Peyer's patch (tissue), 4 donors: ENCODE measurements at places on chromosomes 6 and 20. TPM values are rescaled to one million over a fixed set of nuclear protein-coding genes. Genes with fewer than 3 reads are reported as not detected.

- no peak for DNase-seq
Observed at GRCh38 chr6:106959985-106960384, 14.5 kb downstream of the CD24 start.

DNA sequence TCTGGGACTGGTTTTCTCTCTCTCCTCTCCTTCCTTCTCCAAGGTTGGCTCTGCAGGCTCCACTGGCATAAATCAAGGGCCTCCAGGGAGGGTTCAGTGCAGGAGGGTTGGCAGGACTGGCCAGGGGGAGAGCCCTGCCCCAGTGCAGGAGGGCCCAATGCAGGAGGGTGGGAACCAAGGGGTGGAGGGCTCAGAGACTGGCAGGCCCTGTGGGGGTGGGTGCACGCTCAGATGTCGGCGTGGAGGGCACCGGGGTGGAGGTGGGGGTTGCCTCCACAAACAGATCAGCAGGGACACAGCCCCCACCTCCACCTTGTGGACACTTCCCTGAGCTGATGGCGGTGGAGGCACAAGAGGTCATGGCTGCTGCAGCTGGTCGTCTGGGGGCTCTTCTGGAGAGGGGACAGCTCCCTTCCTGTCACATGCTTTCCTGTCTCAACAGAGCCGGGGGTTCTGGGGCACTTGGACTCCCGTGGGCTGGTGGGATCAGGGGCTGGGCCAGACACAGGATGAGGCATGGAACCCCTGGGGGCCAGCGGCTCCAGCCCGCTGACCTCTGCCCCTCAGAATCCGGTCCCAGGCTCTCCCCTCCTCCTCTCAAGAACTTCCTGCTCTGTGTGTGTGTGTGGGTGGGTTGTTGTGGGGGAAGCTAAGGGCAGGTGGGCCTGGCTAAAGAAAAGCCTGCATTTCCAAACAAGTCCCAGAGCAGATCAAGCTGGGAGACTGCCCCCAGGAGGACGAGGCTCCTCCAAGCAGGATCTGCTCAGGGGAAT, 2.7 kb upstream of the ABHD16B start:
- DNase-seq, result no peak

DNA sequence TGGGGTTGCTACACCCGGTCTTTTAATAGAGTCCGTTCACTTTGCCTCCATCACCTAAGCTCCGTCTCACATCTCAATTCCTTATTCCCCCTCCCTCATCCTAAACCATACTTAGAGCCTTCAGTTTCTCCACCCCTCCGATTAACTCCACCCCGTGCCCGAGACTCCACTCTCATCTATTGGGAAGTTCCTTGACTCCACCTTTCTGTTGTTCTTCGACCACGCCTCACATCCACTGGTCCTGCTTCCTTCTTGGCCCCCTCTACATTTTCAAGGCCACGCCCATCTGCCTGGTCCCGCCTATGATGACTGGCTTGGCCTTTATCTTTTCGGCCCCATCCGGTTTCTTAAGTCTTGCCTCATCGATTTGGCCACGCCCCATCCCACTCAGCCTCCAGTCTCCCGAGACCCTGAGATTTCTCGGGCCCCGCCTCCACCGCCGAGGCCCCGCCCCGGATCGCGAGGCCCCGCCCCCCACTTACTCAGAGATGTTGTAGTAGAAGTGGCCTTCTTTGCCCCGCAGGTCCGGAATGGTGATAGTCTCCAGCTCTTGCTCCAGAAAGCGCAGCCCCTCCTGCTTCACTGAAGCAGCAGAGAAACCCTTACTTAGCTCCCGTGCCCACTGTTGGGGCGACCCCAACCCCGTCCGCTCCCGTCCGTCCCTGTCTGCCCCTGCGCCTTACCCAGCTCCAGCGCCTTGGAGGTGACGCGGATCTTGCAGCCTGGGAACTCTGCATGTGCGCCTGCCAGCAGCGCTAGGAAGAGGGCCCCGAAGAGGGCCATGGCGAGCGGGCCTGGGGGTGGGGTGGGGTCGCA, 1.1 kb downstream of the PLTP start:
- DNase-seq, result peak; percentile 91

- DNase-seq, result no peak
Observed at GRCh38 chr20:50536333-50536732, 26.1 kb downstream of the PTPN1 start.

Gene EPHA7
- 1.5 TPM for total RNA-seq

Gene BPI
- not detected for total RNA-seq

Gene ARMH2
- not detected for total RNA-seq

DNA sequence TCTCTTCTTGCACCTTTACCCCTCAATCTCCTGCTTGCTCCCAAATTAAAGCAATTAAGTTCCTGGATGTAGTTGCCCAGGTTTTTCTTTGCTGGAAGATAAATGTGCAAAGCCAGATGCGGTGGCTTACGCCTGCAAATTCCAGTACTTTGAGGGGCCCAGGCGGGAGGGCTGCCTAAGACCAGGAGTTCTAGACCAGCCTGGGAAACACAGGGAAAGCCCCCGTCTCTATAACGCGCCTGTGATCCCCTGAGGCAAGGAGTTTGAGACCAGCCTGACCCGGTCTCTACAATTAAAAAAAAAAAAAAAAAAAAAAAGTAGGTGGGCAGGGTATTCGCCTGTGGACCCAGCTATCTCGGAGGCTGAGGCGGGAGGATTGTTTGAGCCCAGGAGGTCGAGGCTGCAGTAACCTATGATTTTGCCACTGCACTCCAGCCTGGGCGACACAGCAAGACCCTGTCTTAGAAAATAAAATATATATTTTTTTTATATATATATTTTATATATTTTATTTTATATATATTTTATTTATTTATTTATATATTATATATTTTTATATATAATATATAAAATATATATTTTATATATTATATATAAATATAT, 461 bp upstream of the DCDC2 start:
- DNase-seq, result no peak

DNA sequence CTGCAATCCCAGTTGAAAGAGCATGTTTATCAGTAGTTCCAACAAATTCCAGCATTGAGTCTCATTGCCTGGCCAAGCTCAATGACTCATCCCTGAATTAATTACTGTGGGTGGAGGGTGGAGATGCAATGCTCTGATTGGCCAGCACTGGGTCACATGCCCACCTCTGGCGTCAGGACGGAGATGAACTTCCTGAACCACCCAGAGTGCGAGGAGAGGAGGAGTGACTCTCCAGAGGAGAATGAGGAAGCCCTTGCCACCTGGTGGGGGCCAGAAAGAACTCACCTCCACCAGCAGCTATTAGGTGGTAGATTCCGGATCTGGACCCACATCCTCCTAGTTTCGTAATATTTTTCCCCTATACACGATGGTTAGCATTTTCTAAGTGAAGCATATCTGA, 283.9 kb downstream of the TBC1D7 start:
- no peak for DNase-seq

DNA sequence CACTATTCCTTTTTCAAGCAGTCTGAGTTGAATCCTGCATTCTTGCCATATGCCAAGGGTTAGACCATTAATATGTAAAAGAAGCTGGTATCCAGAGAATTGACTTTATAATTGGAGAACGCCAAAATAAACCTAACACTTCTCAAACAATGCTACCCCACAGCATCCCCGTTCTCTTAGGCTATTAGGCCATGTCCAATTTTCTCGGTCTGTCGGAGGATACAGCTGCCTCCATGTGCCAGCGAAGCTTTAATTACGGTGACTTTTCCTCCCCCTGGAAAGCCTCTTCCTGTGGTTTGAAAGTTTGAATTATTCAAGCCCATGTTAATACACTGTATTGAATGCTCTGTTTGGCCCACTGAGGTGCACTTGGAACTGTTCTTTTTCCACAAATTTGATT, 60.5 kb downstream of the HS3ST5 start:
- DNase-seq, result no peak

DNA sequence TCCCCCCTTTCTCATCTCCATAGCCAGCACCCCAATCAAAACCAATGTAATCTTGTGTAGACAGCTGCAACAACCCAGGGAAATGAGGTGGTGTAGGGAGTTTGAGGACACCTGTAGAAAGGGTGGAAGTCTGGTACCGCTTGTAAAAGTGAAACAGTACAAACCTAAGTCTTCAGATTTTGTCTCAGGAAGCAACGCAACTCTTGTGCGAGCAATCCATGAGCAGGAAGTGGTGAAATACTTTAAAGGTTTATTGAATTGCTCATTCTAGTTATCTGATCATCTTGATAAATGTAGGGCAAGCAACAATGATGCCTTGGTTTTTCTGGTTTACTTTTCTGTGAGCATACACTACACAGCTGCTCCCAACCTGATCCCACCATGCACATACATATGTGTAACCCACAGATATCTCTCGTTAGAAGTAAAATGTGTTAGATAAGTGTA, 71.1 kb upstream of the THEMIS start:
- DNase-seq, result no peak

Gene APOM
- 10.9 TPM for total RNA-seq

- DNase-seq, result no peak
Observed at GRCh38 chr6:144285548-144285797, 338 bp downstream of the UTRN start.

- no peak for DNase-seq
Observed at GRCh38 chr20:57513199-57513598, 11.7 kb downstream of the CTCFL start.

- no peak for DNase-seq
Observed at GRCh38 chr6:115551527-115551926, 509.2 kb downstream of the FRK start.

- no peak for DNase-seq
Observed at GRCh38 chr6:167296902-167297301, 5.8 kb downstream of the UNC93A start.

DNA sequence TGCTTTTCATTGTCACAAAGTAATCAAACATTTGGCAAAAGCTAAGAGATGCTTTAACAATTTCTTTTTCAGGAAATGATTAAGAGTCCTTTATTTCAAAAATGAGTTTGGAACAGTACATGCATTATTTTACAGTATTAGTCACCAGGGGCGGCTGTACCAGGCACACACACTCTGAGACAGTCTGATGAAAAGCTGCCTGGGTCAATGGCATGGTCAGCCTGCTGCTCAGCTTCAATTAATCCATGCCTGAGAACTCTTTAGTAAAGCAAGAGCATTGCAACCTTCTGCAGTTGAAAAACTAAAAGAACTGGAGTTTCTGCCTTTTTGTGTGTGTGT, 105.5 kb downstream of the TULP4 start:
- no peak for DNase-seq

Gene RTF2
- 51.9 TPM for total RNA-seq

- DNase-seq, result peak; percentile 75
Observed at GRCh38 chr6:2940010-2940850, 31.1 kb downstream of the SERPINB6 start.

Gene OR2H1
- total RNA-seq, result not detected

DNA sequence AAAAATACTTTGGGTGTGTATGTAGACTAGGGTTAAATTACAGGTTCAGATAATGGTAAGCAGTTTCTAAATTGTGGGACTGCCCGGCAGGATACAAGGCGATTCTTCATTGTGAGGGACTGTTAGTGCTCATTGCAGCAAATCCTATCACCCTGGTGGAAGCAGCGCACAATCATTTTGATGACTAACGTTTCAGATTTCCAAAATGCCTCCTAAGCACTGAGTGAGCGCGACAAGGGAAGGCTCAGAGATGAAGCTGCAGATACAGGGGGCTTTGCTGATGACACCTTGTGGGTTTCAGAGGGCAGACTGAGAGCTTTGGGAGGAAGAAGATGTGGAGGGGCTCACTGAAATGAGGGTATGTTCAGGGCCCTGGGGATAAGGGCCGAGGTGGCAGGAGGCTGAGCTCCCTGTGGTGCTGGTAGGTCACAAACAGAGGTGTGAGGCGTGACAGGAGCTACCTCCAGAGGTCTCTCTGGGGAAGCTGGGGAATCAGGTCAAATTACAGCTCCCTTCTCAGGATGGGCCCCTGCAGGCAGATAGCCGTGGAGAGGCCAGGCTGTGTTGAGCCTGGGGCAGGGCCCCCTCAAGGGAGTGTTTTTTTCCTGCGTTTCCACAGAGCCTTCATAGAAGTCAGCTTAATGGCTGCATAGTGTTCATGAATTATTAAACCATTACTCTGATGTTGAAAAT, 84.5 kb upstream of the FYN start:
- DNase-seq, result no peak

- no peak for DNase-seq
Observed at GRCh38 chr6:49551866-49552129, 1.3 kb downstream of the C6orf141 start.

Gene GFOD1
- total RNA-seq, result 24.2 TPM

DNA sequence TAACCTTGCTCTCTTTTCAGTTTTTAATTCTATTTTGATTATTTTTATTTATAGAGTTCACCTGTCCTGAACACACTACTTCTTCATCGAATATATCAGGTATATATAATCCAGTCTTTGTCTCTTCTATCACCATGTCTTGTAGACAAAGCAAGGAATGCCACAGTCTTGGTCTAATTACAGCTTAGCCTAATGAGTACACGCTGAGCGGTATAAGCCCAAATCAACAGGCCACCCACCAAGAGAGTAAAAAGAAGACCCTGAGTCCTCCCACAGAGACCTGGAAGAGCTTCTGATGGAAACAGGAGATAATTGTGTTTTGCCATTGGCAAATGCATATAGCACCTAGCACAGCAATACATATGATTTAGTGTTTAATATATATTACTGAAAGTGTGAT, 68.7 kb upstream of the TCF21 start:
- DNase-seq, result no peak

DNA sequence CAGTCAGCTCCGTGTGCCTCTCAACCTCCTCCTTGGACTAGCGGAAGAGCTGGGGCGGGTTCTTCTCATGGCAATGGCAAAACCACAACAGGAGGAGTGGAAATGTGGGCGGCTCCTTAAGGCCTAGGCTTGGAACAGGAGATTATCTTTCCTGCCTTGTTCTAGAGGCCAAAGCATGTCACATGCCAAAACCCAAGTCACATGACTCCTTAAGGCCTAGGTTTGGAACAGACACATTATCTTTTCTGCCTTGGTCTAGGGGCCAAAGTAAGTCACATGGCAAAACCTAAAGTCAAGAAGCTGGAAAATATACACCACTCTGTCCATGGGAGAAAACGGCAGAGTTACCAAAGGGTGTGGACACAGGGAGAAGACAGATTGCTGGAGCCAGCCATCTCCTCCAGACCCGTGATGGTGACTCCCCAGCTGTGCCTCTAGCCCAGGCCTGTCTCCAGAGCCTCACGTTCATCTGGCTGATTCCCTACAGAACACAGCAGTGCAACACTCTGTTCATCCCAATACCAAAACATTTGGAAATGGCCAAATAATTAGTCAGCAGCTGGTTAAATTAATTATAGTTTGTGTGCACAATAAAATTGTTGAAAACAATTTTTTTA, 34.2 kb downstream of the ANKRD60 start:
- no peak for DNase-seq

DNA sequence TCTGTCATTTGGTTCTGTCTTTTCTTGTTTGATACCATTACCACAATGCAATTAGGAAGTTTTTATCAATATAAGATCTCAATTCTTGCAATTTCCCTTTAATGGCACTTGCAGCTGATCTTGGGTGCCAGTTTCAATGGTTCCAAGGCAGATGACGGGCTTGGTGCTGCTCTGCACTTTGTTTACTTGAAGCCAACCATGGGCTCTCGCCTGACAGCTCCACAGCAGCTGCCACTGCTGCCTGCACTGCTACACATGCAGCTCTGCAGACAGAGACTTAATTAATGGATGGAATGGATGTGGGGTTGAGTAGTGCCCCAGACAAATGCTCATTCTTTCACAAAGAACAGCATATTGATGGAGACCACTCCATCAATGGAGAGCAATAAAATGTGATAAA, 1024.3 kb upstream of the EPHA7 start:
- no peak for DNase-seq

GRCh38 chr20:50434653-50435396, 75.4 kb upstream of the PTPN1 start:
- no peak for DNase-seq

GRCh38 chr6:121884620-121885019, 449.2 kb downstream of the GJA1 start:
- DNase-seq, result no peak

- DNase-seq, result no peak
Observed at GRCh38 chr6:50214937-50215336, 165.2 kb upstream of the DEFB112 start.

Gene GPR63
- 0.38 TPM for total RNA-seq

Gene PGBD1
- 0.88 TPM for total RNA-seq
